Nasal cavity respiratory epithelium epithelial cell of viscerocranial mucosa (primary cell): ENCODE measurements at places on chromosomes 5 and 9. TPM values are rescaled to one million over a fixed set of nuclear protein-coding genes. Genes with fewer than 3 reads are reported as not detected.

Gene SV2C
- total RNA-seq: under 0.01 TPM in 2 replicates

Gene PCDHGB3
- total RNA-seq: 0.34 and 2.1 TPM in 2 replicates

Gene SAXO1
- under 0.01 TPM in 1 of 2 replicates, not detected in the other for total RNA-seq

Gene PRSS3
- total RNA-seq: 3.1 and 36.6 TPM in 2 replicates

Gene F12
- 4.4 and 9.8 TPM in 2 replicates for total RNA-seq

Gene PROB1
- 0.78 and 1.4 TPM in 2 replicates for total RNA-seq

Gene CER1
- total RNA-seq: not detected in 2 replicates

Gene TMEM215
- total RNA-seq: not detected in 2 replicates

Gene WHRN
- total RNA-seq: 1.4 and 4.4 TPM in 2 replicates

Gene ALDH7A1
- total RNA-seq: 44.1 and 69.8 TPM in 2 replicates

Gene FAM169A
- total RNA-seq: 17.3 and 41.7 TPM in 2 replicates

Gene LTC4S
- total RNA-seq: 0.34 TPM in 1 of 2 replicates, not detected in the other

Gene CNTFR
- not detected in 2 replicates for total RNA-seq

Gene SPATA31E1
- not detected in 2 replicates for total RNA-seq

Gene ARL15
- 23.6 and 38.9 TPM in 2 replicates for total RNA-seq

Gene SPINK6
- 1.7 TPM in 1 of 2 replicates, not detected in the other for total RNA-seq

Gene PCDHA5
- total RNA-seq: 0.21 TPM in 1 of 2 replicates, not detected in the other

Gene ZNF367
- 0.14 and 0.34 TPM in 2 replicates for total RNA-seq

Gene CDKN2B-AS1
- total RNA-seq: 1.0 and 1.9 TPM in 2 replicates

Gene PCDHA8
- 0.21 TPM in 1 of 2 replicates, not detected in the other for total RNA-seq

Gene BTNL8
- total RNA-seq: not detected in 2 replicates

Gene PRDM9
- under 0.01 and 0.07 TPM in 2 replicates for total RNA-seq
